Activated T-helper 1 cell treated with Interleukin-2 at 50 U/mL for 16 hours (primary cell): ENCODE measurements at places on chromosomes 4 and X.

DNA sequence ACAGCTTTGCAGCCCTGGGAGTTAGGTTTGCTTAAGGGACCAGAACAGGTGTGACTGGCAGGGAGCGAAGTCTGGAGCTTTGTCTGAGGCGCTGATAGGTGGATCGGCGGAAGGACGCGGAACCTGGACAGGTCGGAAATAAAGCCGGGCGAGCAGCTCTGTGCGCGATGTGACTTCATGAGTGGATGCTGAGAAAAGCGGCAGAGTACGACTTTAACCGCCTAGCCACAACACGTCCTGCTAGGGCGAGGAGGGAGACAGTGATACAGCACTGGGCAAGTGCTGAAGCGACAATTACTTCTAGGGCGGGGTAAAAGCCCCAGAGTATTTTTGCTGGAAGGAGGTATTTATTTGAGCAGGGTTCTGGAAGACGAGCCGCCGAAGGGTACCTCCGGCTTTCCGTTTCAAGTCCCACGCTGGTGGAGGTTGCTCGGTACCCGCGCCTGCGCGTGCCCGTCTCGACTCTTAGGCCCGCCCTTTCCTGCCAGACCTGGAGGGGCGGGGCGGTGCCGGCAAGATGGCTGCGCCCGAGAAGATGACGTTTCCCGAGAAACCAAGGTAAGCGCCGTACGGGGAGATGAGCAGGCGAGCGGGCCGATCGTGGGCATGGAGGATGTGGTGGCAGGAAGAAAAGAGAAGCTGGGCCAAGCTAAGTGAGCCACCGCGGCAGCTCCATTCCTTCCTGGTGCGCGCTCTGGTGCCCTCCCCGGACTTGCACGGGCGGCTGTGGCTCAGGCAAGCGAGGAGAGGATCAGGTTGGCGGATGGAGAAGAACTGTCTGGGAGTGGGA is at the start of gene ZRSR2:
ZRSR2 (plus strand) TSS at position 506 of the 790 bp plus-strand sequence; CDS start at position 518, 12 bp downstream.
- DNase-seq: peak; percentile 89

DNA sequence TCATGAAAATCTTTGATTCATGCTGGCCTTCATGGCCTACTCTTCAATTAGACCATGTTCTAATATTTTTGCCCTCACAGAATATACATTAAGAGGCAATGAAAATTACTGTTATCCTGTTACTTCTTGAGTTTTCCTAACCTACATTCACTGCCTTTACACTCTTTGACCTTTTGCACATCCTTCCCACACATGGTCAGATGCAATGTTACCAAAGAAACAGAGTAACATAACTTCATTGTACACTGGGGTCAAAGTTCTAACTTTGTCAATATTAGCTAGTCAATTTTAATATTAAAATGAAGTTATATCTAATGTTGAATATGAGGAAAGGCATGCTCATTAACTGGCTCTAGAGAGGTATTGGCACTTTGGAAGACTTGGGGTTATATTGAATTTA is 284.8 kb downstream of the TEX13C start:
- DNase-seq: no peak

- no peak for DNase-seq
Measured at GRCh38 chr4:153421941-153422340, 44.2 kb upstream of the TMEM131L start.

DNA sequence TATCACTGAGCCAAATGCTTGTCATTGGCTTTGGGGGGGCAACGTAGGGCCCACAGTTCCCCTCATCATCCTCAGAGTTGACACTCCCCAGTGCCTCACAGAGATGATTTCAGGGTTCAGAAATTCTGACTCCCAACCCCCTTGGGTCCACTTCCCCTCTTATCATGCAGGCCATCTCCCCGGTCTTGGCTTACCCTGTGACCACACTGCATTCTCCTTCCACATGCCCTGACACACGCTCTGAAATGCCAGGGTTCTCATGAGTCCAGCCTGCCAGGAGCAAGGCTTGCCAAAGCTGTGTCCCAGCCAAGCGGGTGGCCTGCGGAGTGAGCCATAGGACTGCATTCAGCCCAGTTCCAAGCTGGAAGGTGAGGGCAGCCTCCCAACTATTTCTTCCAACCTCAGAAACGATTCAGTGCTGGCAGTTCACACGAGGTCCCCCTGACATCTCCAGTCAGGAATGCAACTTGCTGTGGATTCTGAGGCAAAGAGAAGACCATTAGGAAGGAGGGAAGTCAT is 101.2 kb downstream of the SMIM20 start:
- no peak for DNase-seq

- no peak for DNase-seq
Measured at GRCh38 chr4:188941524-188942119, 802.4 kb downstream of the TRIML1 start.

GRCh38 chrX:127884921-127885320 is 167.3 kb downstream of the ACTRT1 start:
- DNase-seq: no peak

DNA sequence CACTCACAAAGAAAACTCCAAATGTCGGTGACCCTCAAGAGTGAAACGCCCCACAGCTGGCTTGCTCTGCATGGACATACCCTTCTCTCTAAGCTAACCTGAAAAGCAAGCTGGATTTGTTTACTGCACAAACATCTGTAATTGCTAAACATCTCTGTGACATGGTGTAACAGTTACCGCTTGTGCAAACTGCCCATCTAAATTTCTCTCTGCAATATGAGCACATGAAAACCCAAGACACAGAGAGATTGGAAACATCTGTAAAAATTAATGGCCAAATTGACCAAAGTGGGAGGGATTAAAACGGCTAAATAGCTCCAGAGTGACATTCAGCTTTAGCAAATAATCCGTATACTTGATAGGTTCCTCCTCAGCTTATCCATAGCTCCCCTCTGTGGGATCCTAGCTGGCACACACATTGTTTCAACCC is 155.0 kb upstream of the MAP3K15 start:
- DNase-seq: no peak

GRCh38 chr4:4245172-4245571 is 2.9 kb downstream of the TMEM128 start:
- no peak for DNase-seq

GRCh38 chr4:124044867-124045266 is 648.3 kb downstream of the SPRY1 start:
- no peak for DNase-seq

GRCh38 chr4:138439143-138439581 is 197.0 kb upstream of the SLC7A11 start:
- no peak for DNase-seq

DNA sequence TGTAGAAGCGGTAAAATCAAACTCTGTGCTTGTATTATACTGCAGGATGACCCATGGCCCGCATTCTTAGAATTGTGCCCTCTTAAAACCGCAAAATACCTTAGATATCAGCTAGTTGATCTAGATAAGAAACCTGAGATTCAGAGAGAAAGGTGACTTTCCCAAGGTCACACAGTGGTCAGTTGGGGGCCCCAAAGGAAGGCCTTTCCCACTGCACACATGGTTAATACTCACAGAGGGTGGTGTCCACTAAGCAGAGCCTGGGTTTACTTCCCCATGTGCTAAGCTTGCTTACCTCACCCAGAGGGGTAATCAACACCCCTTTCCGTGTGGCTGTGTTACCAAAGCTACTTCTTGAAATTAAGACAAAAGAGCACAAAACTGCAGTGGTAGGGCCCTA is 66.3 kb downstream of the RBM47 start:
- DNase-seq: no peak

DNA sequence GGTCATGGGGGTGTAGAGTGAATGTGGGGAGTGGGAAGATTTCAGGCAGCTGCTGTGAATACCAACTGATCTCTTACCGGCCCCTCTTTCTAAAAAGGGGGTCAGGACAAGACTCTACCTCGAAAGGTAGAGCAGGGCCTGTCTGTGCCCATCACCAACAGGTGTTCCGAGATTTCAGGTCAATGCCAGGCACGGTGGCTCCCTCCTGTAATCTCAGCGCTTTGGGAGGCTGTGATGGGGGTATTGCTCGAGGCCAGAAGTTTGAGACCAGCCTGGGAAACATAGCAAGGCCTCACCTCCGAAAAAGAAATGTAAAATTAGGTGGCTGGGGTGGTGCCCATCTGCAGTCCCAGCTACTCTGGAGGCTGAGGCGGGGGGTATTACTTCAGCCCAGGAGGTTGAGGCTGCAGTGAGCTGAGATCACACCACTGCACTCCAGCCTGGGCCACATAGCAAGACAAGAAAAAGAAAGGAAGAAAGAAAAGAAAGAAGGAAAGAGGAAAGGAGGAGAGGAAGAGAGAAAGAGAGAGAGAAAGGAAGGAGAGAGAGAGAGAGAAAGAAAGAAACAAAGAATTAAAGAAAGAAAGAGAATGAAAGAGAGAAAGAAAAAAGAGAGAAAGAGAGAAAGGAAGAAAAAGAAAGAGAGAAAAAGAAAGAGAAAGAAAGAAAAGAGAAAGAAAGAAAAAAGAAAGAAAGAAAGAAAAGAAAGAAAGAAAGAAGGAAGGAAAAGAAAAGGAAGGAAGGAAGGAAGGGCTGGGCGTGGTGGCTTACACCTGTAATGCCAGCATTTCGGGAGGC is 50.1 kb downstream of the CRLF2 start:
- DNase-seq: no peak

DNA sequence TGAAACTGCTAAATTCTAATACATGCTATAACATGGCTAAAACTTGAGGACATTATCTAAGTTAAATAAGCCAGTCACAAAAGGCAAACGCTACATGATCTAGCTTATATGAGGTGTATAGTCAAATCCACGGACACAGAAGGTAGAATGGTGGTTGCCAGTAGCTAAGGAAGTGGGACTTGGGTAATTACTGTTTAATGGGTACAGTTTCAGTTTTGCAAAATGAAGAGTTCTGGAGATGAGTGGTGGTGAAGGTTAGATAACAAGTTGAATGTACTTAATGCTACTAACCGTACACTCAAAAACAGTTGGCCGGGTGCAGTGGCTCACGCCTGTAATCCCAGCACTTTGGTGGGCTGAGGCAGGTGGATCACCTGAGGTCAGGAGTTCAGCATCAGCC is 644.5 kb upstream of the DIPK2B start:
- DNase-seq: no peak

- no peak for DNase-seq
Measured at GRCh38 chr4:40749717-40750460, at the start of gene NSUN7. Gene NSUN7, plus strand, starts transcription at chr4:40749955. Its CDS starts 739 bp downstream, at chr4:40750694.

DNA sequence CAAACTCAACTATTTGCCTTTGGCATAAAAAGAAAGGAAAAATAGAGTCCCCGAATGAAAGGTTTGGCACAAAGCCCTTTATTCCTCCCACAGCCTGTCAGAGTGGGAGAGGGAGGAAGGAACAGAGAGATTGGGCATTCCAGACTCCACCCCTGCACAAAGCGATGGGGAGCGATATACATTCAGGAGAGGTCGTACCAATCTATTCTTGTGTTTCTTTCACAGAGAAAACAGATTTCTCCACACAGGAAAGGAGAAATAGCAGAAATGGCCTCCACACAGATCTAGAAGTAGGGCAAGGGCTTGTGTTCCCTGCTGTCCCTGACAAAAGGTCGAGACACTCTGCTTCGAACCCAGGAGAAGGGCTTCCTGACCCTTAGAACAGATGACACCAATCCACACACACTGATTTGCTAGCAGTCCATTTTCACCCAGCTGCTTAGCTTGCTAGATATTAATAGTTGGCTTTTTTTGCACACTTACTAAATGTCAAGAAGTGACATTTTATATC is 197.4 kb downstream of the MAML3 start:
- DNase-seq: no peak

DNA sequence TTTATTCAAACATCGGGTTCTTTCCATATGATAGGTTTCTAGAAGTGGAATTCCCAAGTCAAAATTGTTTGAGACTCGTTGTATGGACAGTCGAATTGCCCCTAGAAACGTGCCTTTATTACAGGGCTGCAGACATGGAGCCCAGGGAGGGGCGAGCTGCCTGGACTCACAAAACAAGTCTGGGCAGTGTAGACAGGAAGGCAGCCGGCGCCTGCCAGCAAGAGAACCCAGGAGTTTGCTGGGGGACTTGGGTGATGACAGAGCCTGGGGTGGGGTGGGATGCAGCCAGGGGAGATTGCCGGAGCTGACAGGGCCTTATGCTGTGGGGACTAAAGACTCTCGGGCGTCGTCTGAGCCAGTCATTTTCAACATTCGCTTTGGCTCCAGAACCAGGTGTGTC is 107.4 kb upstream of the MSX1 start:
- no peak for DNase-seq

DNA sequence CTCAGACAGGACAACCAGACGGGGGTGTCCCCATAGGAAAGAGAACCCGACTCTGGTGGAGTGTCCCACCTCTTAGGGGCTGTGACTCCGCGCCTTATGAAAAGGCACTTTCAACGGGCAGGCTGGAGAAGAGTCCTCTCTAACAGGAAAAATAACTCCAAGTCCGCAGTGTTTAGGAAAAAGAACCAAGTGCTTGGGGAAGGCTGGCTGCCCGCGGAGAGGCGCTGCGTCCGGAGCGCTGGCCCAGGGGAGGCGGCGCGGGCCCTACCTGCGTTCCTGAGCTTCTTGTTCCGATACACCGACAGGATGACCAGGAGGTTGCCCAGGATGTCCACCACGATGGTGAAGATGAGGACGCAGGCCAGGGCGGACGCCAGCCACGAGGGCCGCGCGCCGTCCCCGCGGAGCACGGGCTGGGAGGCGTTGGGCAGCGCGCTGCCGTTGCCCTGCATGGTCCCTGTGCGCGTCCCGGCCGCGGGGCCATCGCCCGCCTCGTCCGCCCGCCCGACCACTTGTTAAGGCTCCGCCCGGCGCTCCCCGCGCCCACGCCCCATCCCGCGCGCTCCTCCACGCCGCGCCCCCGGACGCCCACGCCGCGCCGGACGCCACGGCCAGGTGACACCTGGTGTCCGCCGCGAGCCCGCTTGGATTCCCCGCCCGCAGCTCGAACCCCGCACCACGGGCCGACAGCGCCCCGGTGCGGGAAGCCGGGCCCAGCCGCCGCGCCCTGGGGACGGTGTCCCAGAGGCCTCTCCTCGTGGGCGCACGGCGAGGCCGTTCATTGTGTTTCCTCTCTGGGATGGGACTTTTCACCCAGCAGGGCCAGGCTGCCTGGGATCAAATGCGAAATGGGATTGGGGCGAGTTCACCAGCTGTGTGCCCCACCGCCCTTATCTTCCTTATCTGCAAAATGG is at the start of gene MTNR1A:
MTNR1A (minus strand) TSS at position 654 of the 914 bp plus-strand sequence; CDS start at position 452, 202 bp downstream.
- no peak for DNase-seq

DNA sequence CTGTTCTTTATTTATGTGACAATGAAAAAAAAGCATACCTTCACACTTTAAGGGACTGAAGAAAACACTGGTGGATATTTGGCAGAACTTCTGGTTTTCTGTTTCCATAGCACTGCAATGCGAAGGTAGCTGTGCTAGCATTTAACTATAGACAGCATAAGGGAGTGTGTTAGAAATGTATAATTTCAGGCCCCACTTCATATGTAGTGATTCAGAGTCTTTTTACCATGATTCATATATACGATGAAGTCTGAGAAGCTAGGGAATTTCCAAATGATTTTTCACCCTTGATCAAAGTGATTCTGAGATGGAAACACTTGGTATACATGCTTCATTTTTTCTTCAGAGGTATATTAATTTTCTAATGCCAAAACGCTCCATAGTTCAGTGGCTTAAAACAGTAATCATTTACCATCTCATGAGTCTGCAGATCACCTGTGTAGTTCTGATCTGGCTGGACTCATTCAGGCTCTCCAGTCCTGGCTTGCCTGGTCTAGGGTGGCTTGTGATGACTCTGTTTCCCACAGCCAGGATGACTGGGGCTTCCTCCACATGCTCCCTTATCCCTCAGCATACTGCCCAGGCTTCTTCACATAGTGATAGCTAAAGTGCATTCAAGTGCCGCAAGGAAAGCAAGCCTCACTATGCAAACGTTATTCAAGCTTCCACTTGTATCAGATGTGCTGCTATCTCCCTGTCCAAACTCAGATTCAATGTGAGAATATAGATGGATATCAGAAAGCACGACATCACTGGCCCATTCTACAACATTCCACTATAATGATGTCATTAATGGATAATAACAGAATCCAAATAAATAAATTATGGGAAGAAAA is 790.1 kb downstream of the TECRL start:
- DNase-seq: no peak
